ENCODE measurements at places on chromosomes 2 and 18.

DNA sequence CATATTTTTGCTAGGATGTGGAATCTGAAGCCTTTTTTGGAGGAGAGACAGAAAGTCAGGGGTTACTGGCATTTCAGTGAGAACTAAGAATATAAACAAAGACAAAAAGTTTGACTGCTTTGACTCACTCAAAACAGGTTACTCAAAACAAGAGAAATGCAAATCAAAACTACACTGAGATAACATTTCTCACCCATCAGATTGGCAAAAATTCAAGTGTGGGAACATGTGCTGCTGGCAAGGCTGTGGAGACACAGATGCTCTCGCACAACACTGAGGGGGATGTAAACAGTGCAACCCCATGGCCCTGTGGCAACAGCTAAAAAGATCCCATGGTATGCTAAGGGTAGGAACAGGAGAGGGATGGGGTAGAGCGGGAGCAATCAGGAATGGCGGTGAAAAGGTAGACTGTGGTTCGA lies 86.6 kb downstream of the DTNB start:
- DNase-seq, result no peak

- DNase-seq, result no peak
Measured at GRCh38 chr18:48833701-48834412, 116.9 kb downstream of the SMAD7 start.

- DNase-seq, result no peak
Measured at GRCh38 chr2:119768742-119769141, 9.0 kb downstream of the PTPN4 start.

DNA sequence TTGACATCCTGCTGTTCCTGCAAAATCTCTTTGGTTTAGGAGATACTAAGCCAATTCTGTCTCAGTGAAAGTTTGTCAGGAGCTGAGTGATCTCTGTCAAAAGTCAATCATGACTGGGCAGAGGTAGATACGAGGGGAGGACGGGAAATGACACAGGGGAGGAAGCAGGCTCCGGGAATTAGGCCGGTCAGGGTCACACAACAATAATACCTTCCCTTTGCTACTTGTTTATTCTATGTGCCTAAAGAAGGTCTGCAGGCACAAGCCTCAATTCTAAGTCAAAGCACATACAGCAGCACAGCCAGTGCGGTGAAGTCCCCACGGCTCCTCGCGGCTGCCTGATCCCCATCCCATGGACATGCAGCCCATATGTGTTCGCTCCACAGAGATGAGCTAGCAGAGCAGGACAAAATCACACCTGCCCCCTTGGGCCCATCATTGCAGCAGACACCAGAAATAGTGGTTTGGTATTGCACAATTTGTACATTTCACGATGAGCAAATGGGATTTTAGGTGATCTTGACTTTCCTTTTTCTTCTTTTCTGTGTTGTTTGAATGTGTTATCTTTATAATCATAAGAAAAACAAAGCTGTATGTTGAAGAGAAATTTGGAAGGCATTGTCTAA lies 141.4 kb downstream of the VAPA start:
- no peak for DNase-seq

GRCh38 chr2:3535794-3536681 lies 16.7 kb upstream of the ADI1 start:
- DNase-seq, result peak; percentile 84

DNA sequence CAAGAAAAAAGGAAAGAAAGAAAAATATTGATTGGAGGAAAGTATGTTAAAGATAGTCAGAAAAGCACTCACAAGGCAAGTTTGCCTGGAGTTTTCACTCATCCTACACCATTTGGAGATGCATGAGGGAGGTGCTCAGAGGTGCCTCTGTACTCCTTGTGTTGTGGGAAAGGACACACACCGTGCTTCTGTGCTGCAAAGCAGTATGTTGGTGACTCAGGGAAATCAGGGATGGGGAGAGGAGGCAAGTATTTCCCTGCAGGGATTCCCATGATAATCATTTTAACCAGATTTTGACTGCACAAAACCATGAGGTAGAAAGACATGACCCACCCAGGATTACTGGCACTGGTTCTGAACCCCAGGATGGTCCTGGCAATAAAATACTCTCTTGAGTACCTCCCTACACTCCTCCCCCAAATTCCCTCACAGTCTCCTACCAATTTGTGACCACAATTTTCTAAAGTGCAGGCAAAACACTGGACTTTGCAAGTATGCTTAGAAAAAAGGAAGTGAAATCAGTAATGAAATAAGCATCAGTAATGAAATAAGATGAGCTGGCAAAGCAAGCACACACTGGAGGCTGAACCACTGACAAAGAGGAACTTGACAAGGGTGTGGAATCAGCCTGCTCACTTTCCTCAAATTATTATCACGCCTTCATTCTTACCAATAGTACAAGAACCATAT lies 155.5 kb upstream of the ACVR2A start:
- peak; percentile 25 for DNase-seq

DNA sequence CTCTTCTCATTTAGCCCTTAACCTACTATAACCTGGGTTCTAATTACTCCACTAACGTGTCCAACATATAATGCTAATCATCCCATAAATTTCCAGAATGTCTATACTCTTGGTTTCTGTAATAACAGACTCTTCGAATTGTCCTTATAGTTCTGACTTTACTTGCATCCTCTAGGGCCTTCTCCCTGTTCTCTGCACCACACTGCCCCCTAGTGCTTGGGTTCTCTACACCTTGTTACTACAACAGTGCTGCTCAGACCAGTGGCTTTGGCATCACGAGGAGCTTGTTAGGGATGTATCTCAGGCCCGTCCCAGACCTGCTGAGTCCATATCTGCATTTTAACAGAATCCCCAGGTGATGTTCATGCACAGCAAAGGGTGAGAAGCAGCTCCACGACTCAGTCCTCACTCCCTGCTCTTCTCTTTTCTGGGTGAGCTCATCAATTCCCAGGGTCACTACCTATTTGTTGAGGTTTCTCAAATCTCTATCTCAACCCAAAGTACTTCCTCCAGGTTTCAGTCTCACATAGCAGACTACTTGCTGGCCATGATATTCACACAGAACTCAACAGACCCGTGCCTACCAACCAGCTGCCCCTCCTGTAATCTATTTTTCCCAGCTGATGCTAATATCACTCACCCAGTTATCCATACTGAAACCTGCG lies 14.5 kb upstream of the DDX1 start:
- DNase-seq, result peak; percentile 73

GRCh38 chr18:22307528-22307927 lies 110.2 kb downstream of the CTAGE1 start:
- DNase-seq, result no peak

GRCh38 chr2:72953976-72954375 lies 36.7 kb downstream of the EMX1 start:
- DNase-seq, result no peak

- no peak for DNase-seq
Measured at GRCh38 chr2:179991344-179991743, 15.8 kb downstream of the CWC22 start.

DNA sequence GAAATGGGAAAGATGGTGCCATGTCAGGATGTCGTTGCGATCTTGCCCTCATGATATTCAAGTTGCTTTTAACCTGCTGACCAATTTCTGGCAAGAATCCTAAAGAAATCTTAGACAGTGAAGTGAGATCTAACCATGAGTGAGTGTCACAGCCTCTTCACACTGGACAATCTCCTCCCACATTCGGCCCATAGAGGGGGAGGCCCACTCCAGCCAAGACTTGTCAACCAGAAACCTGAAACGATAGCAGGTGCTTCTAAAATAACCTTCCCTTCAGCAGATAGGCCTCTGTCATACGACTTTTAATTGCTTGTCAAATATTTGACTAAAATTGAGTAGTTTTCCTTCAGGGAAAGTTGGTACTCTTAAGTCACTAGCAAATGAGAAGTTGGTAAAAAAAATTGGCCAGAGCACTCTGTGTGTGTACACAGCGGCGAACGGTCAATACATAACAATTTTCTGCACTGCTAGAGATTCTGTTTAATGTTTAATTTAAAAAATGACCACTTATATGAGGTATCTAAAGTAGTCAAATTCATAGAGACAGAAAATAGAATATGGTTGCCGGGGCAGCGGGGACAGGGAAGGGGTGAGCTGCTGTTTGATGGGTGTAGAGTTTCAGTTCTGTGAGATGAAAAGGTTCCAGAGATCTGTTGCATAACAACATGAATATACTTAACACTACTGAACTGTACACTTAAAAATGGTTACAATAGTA lies 110.2 kb downstream of the VAPA start:
- no peak for DNase-seq

- DNase-seq, result peak; percentile 61
Measured at GRCh38 chr2:55482186-55482884, 37.2 kb upstream of the CFAP36 start.

DNA sequence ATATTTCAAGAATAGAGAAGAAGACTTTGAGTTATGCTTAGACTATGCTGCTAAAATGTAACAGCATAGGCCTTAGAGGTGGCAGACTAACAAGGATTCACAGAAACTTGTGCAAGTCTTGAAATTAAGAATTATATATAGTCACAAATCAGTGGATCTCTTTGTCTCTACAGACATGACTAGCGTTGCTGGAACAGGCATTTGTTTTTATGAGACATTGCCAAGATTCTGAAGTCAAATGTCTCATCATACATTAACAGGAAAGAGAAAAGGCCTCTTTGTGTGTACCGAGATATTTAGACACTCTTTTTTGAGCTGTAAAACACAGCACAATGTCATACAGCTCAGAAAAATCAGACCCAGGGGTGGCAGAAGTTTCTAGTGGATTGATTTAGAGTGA lies 207.1 kb downstream of the TMX3 start:
- no peak for DNase-seq

DNA sequence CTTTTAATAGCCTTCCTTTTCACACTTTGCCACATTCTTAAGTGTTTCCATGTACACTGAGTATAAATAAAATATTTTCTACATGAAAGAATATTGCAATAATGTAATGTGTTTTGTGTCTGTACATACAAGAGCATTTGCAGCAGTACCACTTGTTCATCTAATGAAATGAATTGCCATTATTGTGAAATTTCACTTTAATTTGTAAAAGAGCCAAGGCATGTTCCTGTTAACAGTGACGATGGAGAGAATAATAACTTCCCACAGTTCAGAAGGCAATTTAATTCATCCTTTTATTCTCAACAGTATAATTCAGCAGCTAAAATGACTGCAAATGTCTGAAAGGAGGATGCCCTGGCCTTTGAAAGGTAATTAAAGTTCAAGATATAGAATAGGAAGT lies 853.9 kb downstream of the LRRTM4 start:
- DNase-seq, result no peak

DNA sequence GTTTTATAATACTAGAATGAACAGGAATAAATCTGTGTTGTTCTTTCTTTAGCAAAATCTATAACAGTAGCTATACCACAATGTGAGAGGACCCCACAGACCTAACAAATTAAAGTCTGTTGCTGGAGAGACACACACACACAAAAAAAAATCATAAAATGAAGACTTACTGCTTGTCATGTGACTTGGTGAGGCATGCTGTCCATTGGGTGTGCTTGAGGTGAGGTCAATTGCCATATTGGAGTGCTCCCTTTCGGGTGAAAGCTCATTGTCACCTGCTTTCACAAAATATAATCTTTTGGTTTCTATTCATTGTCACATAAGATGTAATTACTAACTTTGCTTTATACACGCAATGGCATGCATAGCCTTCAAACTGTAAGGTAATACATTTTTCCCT lies 3.9 kb downstream of the IKZF2 start:
- no peak for DNase-seq

- peak; percentile 57 for DNase-seq
Measured at GRCh38 chr2:209872675-209873074, 101.0 kb downstream of the UNC80 start.

DNA sequence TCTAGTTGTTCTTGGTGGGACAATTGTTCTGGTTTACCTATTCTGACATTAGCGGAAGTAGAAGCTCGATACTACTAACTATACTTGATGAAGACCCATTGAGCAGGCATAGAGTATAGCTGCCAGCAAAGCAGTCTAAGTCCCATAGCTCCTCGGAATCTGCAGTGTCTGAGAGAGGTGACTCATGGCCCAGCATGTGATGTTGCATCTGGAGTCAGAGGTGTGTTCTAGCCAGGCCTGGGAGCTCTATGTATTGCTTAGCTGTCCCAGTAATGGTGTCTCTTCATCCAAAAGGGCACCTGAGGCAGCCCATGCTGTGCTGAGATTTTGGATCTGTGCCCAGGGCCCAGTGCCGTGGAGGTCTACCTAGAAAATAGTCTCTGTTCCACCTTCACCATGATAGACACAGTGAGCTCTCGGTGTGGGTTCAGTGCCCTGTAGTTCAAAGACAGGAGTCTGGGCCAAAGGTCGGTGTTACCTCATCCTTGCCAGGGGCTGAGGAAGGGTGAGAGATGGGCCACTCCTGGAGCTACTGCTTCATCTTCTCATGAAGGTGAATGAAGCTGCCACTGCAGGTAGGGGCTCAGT lies 47.3 kb downstream of the MEX3C start:
- peak; percentile 61 for DNase-seq

GRCh38 chr2:55567298-55567697 lies 47.8 kb downstream of the CFAP36 start:
- DNase-seq, result peak; percentile 29

DNA sequence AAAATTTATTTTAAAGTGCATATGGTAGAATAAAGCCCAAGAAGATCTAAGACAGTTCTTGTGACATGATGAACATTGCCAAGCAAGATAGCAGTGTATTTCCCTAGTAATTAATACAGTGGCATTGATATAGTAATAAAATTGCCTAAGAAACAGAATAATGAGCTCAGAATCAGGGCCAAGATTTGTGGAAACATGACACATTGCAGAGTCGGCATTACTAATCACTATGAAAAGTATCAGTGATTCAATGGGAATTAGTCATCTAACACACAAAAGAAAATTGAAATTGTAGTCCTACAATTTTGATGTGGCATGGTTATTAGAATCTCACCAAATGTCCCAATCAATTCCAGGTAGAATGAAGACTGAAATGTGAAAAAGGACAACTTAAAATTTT lies 243.0 kb upstream of the CYRIA start:
- DNase-seq, result peak; percentile 93

DNA sequence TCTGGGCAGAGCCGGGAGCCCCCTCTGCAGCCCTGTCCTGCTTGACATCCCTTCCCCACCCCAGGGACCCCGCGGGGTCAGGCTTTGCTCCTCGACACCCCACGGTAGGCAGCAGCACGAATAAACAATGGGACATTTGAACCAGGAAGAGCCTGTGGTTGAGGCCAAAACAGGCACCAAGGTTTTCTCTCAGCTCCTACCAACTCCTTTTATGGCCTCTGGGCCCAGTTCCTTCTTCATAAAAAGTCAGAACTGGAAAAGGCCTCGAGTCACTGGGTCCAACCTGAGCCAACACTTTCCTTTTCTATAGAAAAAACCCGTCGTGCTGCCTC lies 20.6 kb downstream of the TEX44 start:
- DNase-seq, result peak; percentile 21

- no peak for DNase-seq
Measured at GRCh38 chr2:137525132-137525531, 439.1 kb upstream of the HNMT start.

DNA sequence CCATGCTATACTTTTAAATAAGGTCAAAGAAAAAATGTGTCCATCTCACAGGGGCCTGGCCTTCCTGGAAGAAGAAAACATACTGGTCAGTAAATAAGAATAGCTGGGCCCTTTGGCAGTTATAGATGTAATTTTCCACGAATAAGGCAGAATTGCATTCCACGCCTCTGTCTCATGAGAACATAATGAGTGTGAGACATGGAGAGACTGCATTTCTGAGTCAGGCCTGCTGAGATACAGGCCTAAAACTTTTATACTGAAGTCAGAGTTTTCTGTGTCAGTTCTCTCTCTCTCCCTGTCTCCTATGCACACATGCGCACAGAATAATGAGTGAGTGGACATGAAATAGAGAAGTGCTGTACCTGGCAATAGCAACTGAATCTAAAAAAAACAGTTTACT lies 20.4 kb upstream of the IL1R1 start:
- DNase-seq, result peak; percentile 76

GRCh38 chr2:187056416-187057334 lies 207.7 kb upstream of the ZSWIM2 start:
- DNase-seq, result no peak
